A549 (cell line): ENCODE measurements at places on chromosomes 16 and 17. TPM values are rescaled to one million over a fixed set of nuclear protein-coding genes. Genes with fewer than 3 reads are reported as not detected.

KRTAP1-5 gene
- not detected in 3 replicates for polyA plus RNA-seq

NR1D1 gene
- 3.0 to 4.6 TPM (median 4.4 TPM) in 3 replicates for polyA plus RNA-seq

PPY gene
- polyA plus RNA-seq = not detected in 3 replicates

KRT33A gene
- not detected in 3 replicates for polyA plus RNA-seq

DVL2 gene
- polyA plus RNA-seq = 30.7 to 40.4 TPM (median 37.7 TPM) in 3 replicates
